Activated T-cell treated with anti-CD3 and anti-CD28 coated beads for 4 hours (primary cell): ENCODE measurements at places on chromosomes 2 and 18.

DNA sequence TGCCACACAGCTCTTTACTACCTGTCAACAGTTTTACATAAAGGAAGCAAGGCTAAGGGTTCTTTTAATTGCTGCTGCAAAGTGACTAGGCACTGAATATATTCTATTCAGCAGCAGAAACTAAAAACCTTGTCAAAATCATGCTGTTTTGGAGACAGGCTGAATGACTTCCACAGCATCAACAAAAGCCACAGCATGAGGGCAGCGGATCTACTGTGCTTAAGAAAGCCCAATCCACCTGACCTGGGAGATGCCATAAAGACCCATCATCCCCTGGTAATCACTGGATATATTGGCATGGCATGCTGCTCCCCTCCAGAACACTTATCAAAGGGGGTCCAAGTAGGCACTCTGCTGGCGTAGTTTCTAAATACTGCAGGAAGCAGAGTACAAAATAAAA, 715.1 kb upstream of the SLC8A1 start:
- DNase-seq: no peak

DNA sequence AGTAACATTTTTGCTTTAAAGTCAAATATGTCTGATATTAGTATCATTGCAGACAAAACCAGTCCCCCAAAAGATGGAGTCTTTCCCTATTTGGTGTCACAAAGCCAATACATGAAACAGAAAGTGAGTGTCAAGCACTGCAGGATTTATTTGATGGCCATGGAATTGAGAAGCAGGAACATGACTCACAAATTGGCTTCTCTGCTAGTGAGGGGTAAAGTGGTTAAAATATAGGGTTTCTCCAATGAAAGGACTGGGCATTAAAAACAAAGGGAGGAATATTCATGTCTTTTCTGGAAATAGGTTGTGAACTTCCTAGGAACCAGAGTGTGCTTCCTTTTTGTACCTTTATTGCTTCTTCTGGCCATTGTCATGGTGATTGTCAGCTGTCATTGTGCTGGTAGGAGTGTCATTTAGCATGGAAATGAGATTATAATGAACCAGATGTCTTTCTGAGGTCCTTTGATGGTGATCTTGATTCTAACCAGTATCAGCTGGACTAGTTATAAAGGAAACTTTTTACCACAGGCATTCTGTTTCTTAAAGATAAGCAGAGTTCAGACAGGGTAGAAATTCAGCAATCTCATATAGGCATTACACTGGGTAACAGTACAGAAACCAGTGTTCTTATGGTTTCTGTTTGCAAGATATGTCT, 4.1 kb downstream of the REG1B start:
- DNase-seq: no peak

GRCh38 chr2:58521803-58522554, 280.9 kb upstream of the FANCL start:
- no peak for DNase-seq

DNA sequence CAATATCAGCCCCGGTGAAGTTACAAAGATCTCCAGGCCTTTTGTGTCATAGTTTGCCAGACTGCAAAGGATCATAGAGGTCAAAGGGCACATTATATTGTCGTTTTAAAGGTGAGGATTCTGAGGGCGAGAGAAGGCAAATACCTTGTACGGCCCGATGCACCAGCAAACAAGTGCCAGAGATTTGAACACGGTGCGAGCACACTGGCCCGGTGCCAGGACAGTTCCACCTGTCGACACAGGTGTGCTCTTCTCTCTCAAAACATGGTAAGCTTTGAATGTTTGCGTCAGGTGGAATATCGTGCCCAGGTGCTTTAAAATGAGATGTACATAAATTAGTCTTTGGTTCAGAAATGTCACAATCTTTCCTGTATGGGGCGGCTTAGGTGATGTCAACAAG, 776.1 kb upstream of the ID2 start:
- DNase-seq: no peak

DNA sequence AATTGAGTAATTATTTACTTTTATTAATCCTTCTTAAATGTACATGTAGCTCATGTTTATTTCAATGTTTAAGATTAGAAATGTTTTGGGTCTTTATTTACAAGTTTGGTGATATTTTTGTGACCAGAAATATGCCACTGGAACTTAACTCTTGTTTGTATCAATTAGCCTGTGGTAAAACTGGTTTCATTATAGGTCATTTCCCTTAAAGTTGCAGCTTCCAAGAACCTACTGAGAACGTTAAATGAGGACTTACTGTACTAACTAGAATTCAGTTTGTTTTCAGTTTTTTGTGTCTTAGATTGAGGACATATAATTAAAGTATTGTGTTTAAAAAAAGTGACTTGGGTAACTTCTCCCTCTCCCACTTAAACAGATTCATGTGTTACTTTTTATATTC, 4.3 kb downstream of the TYW5 start:
- DNase-seq: no peak

DNA sequence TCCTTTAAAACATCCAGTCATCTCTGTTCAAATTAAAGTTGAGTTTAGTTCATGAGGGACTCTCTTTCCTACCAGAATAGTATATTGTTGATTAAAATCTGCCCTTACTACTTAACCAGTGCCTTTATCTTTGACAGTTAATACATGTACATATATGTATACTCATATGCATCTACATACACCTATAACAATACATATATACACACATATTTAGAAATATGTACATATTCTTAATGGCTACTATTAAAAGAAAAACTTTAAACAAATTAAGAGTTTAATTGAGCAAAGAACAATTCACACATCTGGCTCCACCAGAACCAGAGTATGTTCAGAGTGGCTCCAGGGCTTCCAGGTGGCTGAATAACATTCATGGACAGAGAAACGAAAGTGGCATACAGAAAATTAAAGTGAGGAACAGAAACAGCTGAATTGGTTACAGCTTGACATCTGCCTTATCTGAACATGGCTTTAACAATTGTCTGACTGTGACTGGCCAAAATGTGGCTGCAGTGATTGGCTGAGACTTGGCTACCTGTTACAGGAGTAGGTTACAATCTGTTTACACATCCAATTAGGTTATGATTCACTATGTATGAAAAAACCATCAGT, 38.8 kb downstream of the ZNF519 start:
- DNase-seq: no peak

GRCh38 chr2:17747684-17748452, 5.7 kb downstream of the SMC6 start:
- DNase-seq: no peak
